ENCODE measurements at places on chromosomes 12 and 14.

GRCh38 chr14:89621791-89622638 is 205.0 kb upstream of the FOXN3 start:
- DNase-seq = no peak

DNA sequence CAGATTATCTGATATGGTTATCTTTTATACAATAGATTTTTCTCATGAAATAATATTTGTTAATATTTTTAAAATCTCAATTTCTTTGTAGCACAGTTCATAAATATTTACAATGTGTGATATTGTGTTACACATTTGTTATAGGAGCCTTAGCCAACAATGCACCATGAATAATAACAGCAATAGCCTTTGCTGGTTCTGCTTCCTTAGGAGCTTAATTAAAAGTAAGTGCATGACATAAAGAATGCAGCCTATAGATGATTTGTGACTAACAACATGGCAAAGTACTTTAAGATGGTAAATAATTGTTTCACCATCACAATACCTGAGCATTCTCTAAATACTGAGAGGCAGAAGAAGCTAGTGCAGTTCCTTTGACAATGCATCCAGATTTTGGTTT is 156.3 kb upstream of the RASSF8 start:
- no peak for DNase-seq

DNA sequence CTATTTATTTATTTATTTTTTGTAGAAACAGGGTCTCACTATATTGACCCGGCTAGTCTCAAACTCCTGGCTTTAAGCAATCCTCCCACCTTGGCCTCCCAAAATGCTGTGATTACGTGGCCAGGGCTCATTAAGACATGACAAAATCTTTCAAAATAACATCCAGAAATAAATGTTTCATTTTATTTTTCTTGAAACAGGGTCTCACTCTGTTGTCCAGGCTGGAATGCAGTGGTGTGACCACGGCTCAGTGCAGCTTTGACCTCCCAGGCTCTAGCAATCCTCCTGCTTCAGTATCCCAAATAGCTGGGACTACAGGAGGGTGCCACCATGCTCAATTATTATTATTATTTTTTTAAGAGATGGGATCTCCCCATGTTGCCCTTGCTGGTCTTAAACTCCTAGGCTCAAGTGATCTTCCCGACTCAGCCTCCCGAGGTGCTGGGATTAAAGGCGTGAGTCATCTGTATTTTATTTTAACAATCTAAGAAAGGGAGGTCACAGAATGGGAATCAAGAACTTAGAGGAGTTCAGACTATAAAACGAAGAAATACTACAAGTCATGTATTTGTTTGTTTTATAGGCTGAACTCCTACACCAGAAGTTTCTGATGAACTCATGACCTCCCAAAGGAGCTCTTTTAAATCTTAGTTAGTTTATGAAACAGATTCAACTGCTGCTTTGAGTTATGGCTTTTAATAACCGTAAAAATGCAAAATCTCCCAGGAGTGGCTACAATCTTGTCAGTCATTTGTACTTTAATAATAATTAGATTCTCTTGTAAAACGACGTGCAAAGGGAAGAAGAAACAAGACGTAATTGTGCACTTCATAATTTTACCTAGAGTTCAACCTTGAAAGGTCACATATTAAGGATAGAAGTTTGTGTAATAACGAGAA is 2.1 kb upstream of the TMEM263 start:
- DNase-seq = no peak

- DNase-seq = no peak
Measured at GRCh38 chr14:48874711-48875110, 711.5 kb downstream of the RPS29 start.

DNA sequence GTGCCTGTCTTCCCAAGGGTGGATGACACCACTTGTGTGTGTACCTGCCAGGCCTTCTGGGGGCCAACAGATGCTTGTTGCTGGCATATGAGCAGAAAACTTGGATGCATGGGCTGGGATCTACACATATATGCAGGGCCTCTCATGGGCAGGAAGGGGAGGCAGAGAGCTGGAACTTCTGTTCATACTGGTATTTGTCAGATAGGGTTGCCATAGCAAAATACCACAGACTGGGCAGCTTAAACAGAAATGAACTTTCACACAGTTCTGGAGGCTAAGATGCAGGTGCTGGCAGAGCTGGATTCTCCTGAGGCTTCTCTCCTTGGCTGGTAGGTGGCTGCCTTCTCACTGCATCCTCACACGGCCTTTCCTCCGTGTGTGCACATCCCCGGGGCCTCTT is 121.8 kb downstream of the SUDS3 start:
- DNase-seq = no peak

- no peak for DNase-seq
Measured at GRCh38 chr14:35949920-35950513, 123.9 kb downstream of the BRMS1L start.

GRCh38 chr14:96225745-96226151 is 21.1 kb downstream of the BDKRB2 start:
- DNase-seq = no peak

DNA sequence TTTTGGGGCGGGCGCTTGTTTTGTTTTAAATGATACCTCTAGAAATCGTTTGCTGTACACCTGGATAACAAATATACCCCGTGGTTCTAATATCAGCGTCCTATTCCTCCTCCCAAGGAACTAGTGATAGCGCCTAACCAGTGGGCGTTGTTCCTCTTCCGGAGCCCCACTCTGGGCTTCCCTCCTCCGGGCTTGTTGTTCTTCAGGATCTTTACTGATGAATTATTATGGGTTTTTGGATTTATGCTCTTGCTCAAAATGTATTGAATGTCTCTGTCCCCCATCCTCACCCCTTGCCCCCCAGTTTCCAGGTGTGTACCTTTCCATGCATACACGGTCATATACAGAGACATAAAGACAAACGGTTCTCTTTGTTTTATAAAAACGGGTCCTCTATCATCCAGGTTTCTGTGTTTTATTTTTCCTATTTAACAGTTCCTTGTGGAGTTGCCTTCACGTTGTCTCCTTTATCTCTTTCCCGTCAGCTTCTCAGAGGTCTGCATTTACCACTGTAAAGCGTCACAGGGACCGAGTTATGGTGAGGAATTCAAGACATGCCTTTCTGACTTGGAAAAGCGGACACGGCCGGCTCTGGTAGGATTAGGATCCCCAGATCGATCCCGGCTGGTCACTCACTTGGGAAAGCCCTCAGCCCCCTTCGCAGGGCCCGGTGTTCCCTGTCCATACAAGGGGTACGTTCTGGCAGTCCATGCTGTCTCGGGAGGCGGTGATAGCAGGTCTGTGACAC is 655 bp upstream of the PLEKHG3 start:
- DNase-seq = no peak

GRCh38 chr14:51657762-51658161 is 6.1 kb downstream of the FRMD6 start:
- no peak for DNase-seq

GRCh38 chr14:94341656-94342333 is 18.7 kb upstream of the SERPINA6 start:
- DNase-seq = no peak

DNA sequence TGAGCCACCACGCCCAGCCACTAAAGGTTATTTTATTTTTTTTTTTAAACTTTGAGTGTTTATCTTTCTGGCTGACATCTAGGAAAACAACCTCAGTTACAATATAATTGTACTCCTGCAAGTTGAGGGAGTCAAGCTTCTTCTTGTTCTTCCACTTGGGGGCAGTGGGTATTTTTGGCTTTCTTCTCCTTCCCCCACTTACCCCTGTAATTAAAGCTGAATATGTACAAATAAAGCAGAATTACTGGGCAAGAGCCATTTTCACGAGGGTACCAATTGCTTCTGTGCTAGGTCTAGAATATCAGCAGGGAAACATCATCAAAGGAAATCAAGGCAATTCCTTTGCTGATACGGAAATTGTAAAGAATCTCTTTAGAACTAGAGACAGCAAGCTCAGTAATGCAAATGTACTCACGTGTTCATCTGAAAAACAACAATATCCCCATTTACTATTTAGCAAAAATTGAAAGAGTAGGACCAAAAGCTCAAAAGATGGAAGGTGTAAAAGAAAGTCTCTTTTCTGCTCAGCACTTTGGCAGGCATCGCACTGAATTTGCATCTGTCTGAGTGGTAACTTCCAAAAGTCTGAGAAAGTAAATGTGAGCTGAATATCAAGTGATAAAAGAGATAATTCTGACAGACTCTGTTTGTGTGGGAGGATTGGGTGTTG is 72.8 kb downstream of the TAOK3 start:
- DNase-seq = no peak

- no peak for DNase-seq
Measured at GRCh38 chr12:125124320-125124966, 59.2 kb downstream of the AACS start.

GRCh38 chr12:123384318-123384993 is 524 bp downstream of the KMT5A start:
- no peak for DNase-seq

DNA sequence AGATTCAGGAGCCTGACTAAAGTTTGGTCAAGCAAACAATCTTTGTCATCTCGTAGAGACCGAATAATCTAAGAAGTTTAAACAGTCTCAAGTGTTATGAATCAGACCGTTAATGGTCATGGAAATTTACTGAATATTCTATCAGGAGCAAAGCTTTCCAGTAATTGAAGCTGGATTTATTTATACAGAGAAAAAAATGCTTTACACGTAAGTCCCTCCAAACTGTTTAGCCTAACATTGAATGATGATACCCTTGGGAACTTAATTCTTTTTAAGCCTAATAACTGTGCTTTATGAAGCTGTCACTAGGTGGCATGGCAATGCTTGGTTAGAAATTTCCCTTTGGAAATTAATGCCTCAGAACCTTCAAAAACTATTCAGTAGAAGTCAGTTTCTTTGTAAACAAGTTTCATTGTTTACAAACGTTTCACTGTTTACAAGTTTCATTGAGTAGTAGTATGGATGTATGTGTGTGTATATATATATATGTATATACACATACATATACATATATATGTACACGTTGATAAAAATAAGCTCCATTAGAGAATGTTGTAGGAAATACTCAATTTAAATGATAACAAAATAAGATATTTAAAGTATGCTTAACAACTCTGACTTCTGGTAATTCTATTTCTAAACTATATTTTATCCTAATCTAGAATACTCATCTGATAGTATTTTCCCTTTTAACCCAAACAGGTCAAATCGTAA is 32.1 kb downstream of the DEPDC4 start:
- DNase-seq = no peak

DNA sequence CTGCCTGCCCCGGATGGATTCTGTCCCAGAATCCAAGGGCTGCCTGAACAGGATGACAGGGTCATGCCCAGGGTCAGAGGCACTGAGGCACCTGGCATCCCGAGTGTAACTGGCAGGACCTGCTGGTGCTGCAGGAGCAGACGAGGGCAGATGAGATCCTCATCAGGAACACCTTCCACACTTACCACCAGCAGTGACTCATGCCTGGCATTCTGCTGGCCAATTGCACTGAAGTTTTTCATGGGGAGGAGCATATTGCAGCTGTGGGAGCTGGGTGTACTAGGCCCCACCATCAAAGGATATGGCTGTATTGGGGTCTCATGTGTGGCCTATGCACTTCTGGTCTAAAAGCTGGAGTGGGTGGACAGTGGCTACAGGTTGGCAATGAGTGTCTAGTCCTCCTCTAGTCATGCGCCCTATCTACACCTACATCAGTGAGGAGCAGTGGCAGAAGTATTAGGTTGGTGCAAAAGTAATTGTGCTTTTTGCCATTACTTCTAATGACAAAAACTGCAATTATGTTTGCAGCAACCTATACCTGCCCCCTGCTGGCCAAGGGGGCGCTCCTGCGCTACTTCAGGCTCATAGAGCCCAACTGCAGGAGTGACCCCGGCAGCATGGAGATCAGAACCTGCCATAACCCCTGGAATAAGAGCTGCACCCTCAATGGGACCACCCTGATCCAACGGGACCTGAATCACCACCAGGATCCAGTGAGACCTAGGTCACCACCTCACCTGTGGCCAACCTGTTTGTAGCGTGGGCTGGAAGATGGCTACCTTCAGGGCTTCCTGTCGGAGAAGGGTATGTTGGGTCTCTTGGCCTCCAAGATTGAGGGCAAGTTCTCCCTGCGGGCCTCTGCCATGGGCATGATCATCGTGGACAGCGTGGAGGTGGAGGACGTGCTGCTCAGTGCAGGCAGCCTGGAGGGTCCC is 8.0 kb upstream of the C12orf42 start:
- DNase-seq = no peak

DNA sequence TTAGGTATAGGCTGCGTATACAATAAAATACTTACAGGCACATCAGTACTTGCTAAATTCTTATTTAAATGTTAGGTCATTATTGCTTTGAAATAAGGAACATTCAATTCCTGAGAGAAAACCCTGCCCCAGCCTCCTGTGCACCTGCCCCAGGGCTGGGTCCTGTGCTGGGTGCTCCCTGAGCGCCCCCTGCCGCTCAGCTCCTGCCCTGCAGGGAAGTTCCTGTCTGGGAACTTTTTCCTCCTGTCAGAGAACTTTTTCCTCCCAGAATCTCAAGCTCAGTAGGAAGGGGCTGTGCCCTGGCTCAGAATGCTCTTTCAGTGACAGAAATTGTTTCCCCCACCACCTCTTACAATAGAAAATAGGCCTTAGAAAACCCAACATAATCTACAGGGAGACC is 751.1 kb downstream of the TMEM121 start:
- DNase-seq = no peak

- DNase-seq = no peak
Measured at GRCh38 chr12:26651566-26652188, 181.3 kb downstream of the ITPR2 start.

Measured in skeletal muscle cell (primary cell).